ENCODE measurements at places on chromosomes 16 and 17. TPM values are rescaled to one million over a fixed set of nuclear protein-coding genes. Genes with fewer than 3 reads are reported as not detected.

KCNH6 gene
- total RNA-seq, result not detected

BCO1 gene
- total RNA-seq, result 0.49 TPM

SMIM36 gene
- total RNA-seq, result not detected

CREBBP gene
- total RNA-seq, result 43.0 TPM

IL17C gene
- total RNA-seq, result not detected

KCNJ2 gene
- 9.0 TPM for total RNA-seq

GLYR1 gene
- total RNA-seq, result 43.4 TPM

CLEC19A gene
- not detected for total RNA-seq

OXLD1 gene
- total RNA-seq, result 19.8 TPM

KRT31 gene
- not detected for total RNA-seq

IL21R gene
- 0.73 TPM for total RNA-seq

All from hair follicle dermal papilla cell (primary cell).